ENCODE measurements at places on chromosomes 7 and 10.

DNA sequence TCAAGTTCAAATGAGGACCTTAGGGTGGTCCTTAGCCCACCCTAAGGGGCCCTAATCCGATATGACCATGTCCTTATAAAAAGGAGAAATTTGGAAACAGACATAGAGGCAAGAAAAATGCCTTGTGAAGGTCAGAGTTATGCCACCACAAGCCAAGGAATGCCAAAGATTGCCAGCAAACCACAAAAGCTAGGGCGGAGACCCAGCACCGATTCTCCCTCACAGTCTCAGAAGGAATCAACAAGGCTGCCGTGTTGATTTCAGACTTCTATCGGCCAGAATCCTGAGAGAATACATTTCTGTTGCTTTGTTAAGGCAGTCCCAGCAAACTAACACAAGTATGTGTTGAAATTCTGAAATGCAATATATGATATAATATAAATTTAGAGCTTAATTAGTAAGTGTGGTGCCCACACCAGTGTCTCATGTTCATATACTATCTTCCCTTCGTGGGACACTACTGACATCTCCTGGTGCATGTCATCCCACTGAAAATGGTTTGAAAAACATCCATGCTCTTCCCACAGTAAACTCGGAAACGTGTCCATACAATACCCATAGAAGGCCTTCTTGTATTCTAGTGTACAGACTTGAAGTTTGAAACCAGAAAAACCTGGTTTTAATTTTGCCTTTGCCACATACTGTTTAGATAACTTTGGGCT, 349.0 kb downstream of the TNS3 start:
- no peak for ATAC-seq

GRCh38 chr10:46534828-46535524, 21.5 kb downstream of the GPRIN2 start:
- ATAC-seq: no peak

DNA sequence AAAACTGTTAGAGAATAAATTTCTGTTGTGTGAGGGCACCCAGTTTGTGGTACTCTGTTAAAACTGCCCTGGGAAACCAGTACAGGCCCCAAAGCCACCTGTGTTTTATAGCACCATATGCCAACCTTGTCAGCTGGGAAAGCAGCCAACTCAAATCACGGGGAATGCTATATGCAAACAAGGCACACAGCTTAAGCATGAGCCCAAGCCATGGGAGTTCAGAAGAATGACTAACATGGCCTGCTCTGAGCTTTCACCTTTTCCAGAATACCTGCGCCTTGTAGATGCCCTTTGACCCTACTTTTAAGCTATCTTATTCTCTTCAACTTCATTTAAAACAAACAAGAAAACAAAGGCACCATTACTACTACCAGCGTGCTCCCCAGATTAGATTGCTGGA, 5.5 kb upstream of the SLC25A13 start:
- no peak for ATAC-seq

DNA sequence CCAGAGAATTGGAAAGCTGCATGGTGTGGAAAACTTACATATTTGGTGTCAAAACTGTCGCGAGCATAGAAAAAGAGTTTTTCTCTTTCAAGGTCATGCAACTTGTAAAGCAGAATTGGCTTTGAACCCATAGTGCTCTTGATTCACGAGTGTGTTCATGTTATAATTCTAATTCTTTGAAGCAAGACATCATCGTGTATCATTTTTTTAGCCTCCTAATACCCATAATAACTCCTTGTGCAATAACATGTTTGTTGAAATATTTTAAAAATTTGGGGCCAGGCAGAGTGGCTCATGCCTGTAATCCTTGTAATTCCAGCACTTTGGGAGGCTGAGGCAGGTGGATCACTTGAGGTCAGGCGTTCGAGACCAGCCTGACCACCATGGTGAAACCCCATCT, 4.2 kb downstream of the CCL24 start:
- no peak for ATAC-seq

- ATAC-seq: no peak
These were observed 3.1 kb downstream of the RGS10 start for GRCh38 chr10:119539359-119539825.

DNA sequence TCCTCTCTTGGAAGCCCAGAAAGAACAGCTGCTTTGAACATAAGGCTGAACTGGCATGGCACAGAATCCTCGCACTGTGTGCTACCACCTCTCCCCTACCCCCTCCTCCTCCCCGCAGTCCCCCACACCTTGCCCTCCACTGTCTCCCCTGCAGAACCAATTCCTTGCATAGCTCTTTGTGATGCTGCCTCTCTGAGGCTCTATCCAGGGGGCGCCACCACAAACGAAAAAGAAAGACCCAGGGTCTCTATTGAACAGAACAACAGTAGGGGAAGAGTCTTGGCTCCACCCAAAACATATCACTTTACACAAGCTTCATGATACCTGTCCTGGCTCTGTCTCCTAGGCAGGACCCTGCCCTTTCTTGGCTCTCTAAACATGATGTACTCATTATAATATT, 26.2 kb upstream of the EBLN1 start:
- ATAC-seq: no peak

- no peak for ATAC-seq
These were observed 2.9 kb downstream of the GPR37 start for GRCh38 chr7:124762611-124763143.

Measured in activated CD4-positive, CD25-positive, alpha-beta regulatory T cell treated with anti-CD3 and anti-CD28 coated beads, Interleukin-2, amount 50 U/mL, for 24 hours (primary cell).